Astrocyte (in vitro differentiated cells and primary cell): ENCODE measurements at places on chromosomes 6 and 20.

- peak; percentile 43 for DNase-seq
Measured at GRCh38 chr6:17057322-17057721, 44.5 kb upstream of the STMND1 start.

DNA sequence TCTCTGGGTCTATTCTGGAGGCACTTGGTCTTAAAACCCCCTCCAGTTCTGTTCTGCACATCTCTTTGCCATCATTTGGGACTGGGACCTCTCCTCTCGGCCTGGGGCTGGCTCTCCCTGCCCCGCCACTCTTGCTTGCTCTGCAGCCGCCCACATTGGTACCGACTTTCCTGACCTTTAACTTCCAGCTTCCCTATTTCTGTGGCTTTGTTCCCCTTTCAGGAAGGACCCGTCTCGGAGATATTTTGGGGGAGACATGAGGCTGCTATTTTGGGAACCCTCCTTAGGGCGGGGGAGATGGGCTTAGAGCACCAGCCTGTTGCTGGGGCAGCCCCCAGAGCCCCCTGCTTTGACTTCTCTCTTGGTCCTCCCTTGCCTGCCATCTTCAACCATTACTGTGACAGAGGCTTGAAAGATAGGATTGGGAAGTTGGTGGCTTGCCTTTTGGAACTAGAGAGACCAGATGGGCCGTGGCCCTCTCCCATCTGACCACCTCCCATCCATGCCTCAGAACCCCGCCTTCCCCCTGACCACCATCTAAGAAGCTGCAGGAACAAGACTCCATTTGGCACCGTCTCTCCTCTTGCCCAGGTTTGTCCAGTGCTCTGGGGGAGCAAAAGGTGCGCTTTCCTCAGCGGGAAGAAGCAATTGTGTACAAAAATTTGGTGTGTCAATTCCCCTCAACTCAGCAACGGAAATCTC lies 914 bp downstream of the TREM2 start:
- DNase-seq = no peak

GRCh38 chr20:57122536-57123489 lies 143.6 kb downstream of the BMP7 start:
- no peak for DNase-seq

DNA sequence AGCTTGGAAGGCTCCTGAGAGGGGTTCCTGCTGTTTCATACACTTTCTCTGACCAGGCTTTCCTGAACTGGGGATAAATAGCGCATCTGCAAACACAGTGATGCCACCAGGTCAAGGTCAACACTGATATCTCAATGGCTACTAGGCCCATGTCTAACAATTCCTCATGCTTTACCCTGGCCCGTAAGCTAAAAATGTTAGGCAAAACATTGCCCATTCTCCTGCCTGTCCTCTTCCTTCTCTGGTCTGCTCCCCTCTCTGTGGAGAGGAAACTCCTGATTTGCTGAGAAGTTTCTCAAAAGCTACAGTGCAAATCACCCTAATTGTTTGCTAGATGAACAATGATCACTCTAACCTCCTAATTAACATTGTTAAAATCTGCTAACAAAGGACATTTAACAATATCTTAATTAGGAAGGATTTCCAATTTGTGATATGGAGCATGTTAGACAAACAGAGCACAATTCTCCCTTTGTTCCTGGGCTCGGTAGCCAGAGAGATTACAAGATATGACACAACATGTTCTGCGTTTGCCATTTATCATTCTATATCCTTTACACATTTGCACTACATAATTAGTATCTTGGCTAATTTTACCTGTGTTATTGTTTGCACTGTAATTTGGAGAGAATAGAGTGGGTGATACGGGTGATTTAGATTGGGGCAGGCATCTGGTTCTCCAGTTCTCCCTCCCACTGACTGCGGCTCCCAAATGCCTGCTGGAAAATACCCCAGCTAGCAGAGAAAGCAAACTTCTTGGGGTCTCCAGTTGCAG lies 266.8 kb downstream of the CD83 start:
- no peak for DNase-seq

DNA sequence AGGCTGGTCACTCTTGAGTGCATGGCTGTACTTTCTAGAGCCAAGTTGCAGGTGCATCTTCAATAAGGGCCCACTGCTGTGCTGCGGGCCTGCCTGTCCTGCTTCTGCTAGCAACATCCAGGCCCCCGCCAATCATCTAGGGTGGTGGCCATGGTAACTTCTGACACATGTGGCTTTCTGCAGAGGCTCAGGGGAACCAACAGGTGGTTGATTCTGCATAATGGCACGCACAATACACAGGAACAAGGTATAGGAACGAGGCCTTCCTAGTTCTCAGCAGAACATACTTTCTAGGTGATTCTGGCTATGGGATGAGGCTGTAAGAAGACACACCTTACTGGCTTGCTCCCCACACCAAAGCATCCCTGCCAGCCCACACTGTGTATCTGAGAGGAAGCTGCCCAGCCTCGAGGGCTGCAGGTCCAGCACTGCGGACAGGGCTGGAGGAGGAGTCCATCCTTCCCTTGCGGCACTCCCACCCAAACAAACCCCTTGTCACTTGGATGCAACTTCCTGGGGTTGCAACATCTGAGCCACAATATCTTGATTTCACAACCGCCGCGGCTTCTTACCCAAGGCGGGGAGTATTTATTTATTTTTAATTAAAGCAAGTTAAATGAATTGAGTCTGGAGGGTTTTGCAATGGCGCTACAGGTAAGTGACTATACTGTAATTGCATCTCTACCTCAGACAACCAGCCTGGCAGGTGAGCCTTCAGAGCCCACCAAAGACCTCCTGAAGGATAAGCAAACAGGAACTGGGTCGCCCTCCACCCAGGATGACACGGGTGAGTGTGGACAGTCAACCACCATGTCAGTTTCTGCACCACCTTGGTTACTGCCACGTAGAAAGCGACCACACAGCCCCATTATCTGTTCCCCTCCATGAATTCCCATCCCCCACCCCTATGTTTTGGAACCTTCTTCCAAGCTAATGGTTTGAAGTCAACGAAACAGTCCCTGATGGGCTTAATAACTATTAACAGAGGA lies 49.6 kb downstream of the SULF2 start:
- no peak for DNase-seq

DNA sequence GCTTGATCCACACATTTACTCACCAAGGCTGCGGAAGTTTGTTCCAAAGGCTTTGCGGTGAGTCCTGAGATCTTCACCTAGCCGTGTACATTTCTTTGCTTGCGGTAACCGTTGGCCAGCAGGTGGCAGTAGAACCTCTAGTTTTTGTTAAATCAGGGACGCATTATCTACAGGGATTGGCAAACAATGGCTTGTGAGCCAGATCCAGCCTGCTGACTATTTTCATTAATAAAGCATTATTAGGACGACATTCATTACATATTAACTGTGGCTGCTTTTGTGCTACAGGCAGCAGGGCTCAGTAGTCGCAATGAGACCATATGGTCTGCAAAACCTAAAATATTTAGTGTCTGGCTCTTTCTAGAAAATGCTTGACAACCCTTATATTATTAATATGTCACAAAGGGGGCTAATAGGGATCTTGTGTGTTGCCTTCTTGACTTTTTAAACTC lies 174.1 kb downstream of the DOK5 start:
- DNase-seq = peak; percentile 53

- DNase-seq = no peak
Measured at GRCh38 chr20:364905-365794, 15.4 kb upstream of the TRIB3 start.

GRCh38 chr6:142374965-142375733 lies 73.3 kb downstream of the ADGRG6 start:
- DNase-seq = peak; percentile 93

- peak; percentile 66 for DNase-seq
Measured at GRCh38 chr6:15264902-15265761, 19.3 kb downstream of the JARID2 start.

DNA sequence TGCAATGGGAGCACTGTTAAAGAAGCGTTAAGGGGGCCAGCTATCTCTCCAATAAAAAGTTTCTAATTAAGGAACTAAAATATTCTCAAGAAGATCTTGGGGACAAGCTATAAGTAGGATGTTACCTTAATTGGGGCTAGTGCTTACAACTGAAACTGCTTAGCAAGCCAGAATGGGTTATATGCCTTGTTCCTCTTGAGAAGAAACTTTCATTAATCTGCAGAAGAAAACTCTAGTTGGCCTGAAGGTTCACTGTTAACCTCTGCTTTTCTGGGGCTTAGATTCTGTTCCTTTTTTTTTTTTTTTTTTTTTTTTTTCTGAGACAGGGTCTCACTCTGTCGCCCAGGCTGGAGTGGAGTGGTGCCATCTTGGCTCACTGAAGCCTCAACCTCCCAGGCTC lies 82.2 kb downstream of the BACH2 start:
- DNase-seq = no peak

GRCh38 chr6:112941613-112942012 lies 594.5 kb downstream of the RFPL4B start:
- no peak for DNase-seq

GRCh38 chr6:134034961-134035822 lies 17.2 kb downstream of the SLC2A12 start:
- no peak for DNase-seq

- DNase-seq = no peak
Measured at GRCh38 chr6:25165800-25166199, 113.4 kb upstream of the CARMIL1 start.

DNA sequence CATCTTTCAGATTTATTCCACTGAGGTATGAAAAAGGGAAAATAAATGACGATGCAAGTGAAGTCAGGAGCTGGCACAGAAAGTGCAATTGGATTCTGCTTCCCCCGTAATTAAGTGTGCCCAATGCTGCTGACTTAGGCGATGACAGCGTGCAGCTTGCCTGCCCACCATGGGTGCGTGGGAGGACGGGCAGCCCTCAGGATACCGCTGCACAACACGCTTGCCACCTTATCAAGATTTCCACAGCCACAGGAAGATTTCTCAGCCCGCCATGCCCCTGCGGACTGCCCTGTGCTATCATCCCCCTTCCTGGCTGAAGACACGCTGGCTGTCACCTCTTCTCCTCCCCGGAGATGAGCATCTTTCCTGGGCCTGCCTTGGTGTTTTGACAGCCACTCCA lies 103.3 kb upstream of the BACH2 start:
- no peak for DNase-seq

DNA sequence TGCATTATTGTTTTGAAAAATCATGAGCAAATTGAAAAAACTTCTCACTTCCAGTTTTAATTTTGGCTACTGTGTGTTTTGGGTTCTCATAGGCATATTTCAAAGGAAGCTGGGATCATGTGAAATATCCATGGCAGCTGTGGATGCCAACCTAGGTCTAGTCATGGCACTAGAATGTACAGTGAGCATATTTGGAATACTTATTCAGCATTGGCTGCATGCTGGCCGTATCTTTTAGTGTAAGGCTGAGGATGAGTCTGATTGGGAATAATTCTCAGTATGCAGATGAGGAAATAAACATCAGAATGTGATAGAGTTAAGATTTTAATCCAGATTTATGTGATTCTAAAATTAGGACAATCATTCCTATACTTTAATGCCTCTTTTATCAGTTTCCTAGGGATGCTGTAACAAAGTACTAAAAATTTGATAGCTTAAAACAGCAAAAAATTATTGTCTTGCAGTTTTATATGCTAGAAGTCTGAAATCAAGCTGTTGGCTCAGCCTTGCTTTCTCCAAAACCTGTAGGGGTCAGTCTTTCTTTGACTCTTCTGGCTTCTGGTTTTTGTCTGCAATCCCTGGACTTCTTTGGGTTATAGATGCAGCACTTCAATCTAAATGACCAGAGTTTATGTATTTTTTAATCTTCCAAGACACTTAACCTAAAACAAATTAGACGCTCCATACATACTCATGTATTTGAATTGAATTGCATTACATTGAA lies 37.7 kb upstream of the DEFB112 start:
- DNase-seq = peak; percentile 56

GRCh38 chr6:155219858-155220301 lies 43.9 kb upstream of the CLDN20 start:
- no peak for DNase-seq

- no peak for DNase-seq
Measured at GRCh38 chr6:13397359-13398068, 69.2 kb upstream of the TBC1D7 start.

DNA sequence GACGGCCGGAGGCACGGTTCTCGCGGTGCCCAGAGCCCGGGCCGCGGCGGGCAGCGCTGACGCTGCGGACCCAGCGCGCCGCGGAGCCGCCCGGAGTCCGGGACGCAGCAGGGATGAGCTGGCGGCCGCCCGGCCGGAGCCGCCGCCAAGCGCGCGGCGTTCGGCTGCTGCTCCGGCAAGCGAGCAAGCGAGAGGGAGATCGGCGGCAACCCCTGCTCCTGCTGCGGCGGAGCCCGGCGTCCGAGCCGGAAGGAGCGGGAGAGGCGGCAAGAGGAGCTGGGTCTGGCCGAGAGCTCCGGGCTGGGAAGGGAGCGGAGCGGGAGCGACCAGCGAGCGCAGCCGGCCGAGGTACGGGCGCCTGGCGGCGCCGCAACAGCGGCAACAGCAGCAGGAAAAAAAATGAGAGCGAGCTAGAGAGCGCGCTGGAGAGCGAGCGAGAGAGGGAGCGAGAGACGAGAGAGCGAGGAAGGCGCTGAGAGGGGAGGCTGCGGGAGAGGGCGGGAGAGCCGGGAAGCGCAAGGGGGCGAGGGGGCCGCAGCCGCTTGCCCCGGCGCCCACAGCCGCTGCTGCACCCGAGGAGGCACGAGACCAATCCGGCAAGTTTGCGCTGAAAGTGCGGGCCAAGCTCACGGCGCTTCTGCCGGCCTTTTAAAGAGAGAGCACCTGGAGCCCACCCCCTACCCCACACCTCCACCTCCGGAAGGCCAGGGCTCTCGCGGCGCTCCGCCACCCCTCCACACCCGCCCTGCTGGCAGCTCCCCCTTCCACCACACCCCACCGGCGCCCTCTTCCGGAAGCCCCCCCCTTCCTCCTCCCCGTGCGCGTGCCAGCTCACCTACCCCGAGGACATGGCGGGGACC lies 496 bp downstream of the GRM4 start:
- DNase-seq = peak; percentile 53

GRCh38 chr6:144013486-144013909 lies 5.4 kb upstream of the PLAGL1 start:
- DNase-seq = peak; percentile 41

GRCh38 chr20:33005132-33005566 lies 916 bp upstream of the SUN5 start:
- no peak for DNase-seq

GRCh38 chr20:59648466-59649070 lies 44.2 kb downstream of the PHACTR3 start:
- DNase-seq = no peak

DNA sequence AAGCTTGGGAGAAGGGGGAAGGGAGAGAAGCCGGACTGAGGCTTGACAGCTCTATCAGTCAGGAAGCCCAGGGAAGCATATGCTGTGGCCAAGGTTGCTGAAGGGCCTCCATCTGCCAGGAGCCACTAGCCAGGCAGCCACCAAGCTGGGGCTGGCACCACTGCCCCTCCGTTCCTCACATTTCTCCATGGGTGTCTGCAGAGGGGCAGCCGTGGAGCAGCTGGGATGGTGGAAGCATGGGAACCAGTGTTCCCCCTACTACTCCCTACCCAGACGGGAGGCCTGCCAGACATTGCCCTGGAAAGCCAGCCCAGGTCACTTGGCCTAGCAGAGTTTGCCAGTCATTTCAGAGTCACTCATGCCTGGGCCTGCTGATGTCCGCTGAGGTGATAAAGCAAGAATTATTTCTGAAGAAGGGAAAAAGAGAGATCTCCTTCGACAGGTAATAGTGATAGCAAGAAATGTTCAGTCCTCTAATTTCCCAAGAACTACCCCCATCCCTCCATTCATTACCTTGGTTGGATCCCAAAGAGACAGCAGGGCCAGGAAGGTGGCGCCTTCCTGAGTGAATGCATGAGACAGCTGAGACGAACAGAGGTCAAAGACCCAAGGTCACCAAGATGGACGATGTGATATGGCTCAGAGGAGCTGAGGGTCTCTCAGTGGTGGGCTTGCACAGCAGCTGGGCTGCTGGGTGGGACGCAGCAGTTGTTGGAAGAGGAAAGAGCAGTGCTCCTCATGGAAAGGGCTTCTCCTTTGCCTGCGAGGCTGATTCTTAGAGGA lies 21.9 kb downstream of the SNPH start:
- DNase-seq = no peak
